Activated T-cell treated with anti-CD3 and anti-CD28 coated beads for 48 hours (primary cell): ENCODE measurements at places on chromosomes 6 and 20.

GRCh38 chr6:37258405-37259105, 611 bp upstream of the TMEM217 start:
- no peak for DNase-seq

- DNase-seq, result no peak
These were observed 28.3 kb downstream of the MAS1 start for GRCh38 chr6:159919011-159919511.

DNA sequence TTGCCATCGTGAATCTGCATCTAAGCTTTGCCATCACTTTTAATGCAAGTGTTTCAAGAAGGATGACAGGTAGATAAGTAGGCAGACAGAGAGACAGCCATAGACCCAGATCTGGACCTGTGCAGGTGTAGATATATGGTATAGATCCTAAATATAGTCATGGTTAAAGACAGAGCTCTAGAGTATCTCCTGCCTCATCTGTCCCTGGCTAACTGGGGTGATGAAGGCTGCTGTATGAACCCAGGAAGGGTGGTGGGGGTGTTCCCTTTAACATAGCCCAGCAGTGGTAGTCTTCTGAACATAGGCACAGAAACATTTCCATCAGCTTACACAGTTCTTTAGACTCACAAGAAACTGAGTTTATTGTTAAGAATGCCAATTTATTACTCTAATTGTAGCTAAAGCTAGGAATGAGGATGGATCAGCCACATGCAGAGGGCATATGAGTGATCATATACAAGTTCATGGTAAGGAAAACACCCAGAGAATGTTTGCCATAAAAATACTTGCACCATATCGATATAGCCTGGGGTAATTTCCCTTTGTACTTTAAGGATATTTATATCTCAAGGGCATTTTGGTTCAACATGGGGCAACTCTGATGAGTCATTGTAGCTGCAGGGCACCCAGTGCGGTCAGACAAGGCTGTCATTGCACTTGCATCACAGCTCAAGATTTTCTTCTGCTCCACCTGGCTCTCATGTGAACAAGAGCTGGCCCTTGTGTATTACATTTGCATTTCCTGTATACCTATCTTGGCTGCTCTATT, 587.2 kb downstream of the EPM2A start:
- DNase-seq, result no peak

DNA sequence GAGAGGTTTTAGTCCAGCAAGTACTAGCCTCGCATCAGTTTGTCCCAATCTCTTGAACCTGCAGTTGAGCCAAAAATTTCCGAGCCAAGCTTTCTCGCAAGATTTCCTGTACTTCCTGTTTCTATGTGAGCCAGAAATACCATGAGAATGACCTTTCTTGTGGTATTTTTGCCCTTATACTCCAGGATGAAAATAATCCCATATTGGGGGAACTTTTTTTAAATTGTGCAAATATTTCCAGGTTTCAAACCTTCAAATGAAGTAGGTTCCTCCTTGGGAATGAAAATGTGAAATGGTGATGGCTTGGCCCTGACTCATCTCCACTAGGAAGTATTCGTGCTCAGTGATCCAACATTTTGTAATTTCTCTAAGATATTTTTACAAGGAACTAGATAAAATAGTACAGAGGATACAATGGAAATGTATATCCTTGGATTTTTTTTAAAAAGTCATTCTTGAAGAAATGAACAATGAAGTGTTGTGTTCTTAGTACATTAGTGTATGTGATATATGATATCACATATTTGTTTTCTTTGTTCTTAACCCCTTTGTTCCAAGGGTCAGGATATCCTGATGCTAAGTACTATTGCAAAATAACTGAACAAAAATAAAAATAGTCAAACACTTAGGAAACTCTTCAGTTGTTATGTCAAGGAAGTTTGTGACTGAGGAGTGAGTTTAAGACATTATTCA, 184.0 kb downstream of the PDE7B start:
- DNase-seq, result no peak

- no peak for DNase-seq
These were observed 101.6 kb downstream of the TAF4 start for GRCh38 chr20:61963885-61964674.

DNA sequence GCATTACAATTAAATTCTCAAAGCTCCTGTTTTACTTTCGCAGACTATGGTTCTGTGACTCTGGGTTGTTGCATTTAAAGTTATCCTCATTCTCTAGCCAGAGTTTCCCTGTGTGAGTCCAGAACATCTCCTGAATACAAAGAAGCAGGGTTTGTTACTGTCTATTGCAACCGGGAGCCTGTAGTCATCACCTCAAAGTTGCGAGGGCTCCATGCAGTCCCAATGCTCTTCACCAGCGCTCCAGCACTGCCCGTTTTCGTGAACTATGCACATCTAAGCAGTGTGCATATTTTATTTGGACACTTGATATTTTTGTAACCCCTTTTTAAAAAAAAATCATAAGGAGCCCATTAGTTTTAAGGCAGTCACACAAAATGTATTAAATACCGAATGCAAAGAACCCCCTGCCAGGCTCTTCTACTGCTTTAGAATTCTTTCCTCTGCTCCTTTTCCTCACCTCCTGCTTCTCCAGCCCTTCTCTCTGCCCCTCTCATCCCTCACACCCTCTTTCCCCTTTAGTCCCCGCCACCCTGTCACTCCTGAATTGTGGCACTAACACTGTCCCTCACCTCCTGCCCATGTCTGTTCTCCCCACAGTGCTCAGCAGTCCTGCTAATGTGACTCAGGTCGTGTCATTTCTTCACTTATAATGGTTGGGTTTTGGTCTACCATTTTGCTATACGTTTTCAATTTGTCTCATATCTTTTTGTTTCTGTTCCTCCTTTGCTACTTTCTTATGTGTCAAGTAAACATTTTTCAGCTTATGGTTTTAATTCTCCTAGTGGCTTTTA, 1.1 kb upstream of the HLA-C start:
- no peak for DNase-seq

DNA sequence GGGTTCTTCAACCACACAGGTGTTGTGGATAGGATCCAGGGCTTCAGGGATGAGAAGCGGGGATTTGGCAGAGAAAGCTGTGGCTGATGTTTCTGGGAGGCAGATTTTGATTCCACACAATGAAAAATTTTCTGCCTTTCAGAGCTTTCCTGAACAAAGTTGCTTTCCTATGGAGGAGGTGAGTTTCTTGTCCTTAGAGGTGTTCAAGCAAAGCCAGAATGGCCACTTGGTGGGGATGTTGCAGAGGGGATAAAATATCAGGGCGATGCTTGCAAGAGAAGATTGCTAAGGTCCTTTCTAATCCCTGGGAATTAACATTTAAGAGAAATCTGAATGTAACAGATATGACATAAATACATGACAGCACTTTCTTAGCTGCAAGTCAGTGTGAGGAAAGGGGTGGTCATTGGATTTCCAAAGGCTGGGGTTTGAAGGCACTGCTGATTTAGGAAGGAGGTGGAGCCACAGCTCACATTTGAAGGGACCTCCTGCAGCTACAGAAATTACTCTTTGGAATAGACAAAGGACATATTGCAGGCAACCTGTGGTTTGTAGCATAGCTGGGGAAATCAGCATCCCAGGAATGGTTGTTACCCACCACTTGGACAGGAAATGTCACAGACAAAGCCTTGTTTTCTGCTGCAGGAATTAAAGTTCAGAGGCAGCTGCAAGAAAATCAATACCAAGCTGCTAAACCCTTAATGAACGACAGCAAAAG, 271.1 kb upstream of the CHD6 start:
- no peak for DNase-seq

GRCh38 chr6:21739838-21740237, 146.3 kb downstream of the SOX4 start:
- no peak for DNase-seq

GRCh38 chr6:108661430-108661829, 100.7 kb downstream of the FOXO3 start:
- DNase-seq, result no peak

DNA sequence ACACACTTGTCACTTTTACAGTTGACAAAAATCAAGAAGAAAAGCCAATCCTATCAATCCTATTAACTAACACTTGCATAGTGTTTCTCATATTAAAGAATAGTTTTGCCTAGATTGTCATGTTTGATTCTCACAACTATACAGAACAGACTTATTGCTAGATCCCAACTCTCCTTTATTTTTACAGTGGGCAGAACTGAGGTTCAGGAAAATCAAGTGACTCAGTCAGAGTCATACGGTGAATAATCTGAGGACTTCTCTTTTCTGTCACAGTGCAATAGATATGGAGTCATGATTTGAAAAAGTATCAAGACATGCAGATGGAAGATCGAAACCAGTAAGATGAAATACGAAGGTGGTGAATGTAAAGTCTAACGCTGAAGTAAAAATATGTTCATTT, 195.1 kb upstream of the CITED2 start:
- DNase-seq, result no peak

- DNase-seq, result no peak
These were observed 40.1 kb downstream of the DACT2 start for GRCh38 chr6:168279403-168279935.

GRCh38 chr20:1625083-1625690, 5.4 kb upstream of the SIRPB1 start:
- DNase-seq, result no peak

- DNase-seq, result peak; percentile 36
These were observed 100.1 kb upstream of the AGPAT4 start for GRCh38 chr6:161373905-161374451.

GRCh38 chr20:5128886-5129285, 2.1 kb downstream of the CDS2 start:
- DNase-seq, result no peak
